ENCODE measurements at places on chromosomes 4 and X.

- DNase-seq = no peak
These were observed 32.1 kb downstream of the NBDY start for GRCh38 chrX:56761167-56761566.

DNA sequence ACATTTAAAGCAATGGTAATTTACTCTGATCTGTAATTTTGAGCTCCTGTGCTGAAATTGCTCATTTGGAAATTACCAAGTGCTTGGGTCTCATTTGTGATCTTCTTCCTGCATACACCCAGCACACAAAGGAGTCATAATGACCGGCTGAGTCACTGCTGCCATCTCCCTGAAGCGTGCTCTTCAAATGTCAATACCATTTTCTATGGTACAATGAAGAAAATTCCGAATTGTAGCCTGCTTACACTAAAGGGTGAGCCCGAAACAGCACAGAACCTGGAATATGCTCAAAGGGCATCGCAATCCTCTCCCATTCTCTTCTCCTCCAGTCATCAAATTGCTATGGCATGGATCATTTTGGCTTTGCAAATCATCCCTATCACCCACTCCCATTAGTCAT is 140.5 kb downstream of the GRIA3 start:
- no peak for DNase-seq

- DNase-seq = no peak
These were observed 103.6 kb downstream of the TENM3 start for GRCh38 chr4:182346675-182347375.

DNA sequence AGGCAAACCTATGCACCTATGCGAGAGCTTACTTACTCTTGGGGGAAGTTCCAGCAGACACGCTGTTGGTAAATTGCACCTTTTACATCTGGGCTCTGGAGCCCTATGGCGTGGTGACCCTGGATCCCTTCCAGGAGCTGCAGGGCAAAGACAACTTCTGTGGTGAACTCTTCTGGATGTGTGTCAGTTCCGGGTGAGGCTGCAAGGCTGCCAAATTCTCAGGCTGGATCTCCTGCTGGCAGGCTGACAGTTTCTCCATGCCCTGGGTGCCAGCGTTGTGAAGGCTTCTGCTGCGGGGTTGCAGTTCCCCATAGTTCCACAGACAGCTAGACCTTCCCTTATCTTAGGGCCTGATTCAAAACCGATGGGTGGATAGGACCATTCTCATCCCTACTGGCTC is 37.9 kb downstream of the RAP2C start:
- no peak for DNase-seq

GRCh38 chr4:84753321-84753972 is 170.5 kb downstream of the CDS1 start:
- DNase-seq = no peak

DNA sequence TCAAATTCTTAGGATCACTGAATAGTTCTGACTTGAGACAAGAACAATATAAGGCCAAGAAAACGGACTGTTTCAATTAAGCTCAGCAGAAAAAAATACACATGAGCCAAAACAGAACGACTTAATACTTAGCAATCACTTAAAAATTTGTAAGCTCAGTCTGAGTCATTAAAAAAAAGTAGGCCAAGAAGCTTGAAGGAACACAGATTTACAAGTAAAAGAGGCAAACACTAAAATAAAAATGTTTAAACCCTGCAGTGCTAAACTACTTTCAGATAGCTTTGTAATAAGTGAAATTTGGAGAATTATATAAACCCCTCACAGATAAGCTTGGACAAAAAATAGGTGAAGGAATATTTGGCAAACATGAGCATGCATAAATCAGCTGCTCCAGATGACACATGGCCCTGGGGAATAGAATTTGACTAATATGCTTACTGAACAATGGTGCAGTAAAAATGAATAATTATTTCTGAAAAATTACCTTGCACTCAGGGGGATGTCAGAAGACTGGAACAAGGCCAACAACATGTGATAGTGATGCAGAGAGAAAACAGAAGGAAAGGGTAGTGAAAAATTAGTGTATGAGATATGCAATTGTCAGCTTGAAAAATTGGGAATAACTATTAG is 49.6 kb downstream of the LNX1 start:
- no peak for DNase-seq

DNA sequence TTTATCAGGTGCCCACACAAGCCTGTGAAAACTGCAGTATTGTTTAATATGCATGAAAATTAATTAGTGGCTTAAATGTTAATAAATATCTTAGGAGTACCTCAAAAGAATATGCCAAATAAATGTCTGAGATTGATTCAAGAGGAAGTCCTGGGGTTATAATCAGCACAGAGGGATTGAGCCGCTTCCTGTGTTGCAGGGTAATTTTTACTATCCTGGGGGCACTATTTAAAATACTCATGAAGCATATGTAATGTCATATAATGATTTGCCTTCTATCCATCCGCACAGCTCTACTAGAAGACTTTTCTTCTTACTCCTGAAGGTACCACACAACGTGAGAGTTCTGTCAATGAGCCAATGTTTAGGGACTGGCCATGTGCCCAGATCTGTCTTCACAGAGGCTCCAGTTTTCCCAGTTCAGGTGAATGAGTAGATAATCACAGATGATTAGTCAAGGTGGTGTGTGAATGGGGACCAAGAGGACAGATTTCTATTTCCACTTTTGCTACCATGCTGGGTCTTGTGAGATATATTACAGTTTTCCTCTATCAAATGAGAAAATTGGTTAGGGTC is 233.3 kb downstream of the USP46 start:
- no peak for DNase-seq

- DNase-seq = no peak
These were observed 193.8 kb upstream of the BCOR start for GRCh38 chrX:40291553-40291952.

DNA sequence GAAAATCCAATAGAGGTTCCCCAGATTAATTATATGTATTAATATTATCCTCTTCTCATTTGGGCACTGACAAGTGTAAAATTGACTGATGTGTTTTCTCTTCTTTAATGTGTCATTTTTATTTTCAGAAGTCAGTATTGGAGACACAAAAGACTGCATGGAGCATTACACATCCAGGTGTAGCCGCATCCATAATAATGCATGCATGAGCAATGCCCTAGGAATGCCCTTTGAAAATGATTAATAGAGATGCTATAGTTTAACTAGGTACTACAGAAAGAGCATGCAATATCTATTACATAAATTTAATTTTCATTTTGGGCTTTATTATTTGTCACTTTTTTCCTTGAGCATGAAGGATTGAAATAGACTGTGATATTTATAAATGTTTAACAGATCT is 509.9 kb downstream of the SPOCK3 start:
- no peak for DNase-seq

GRCh38 chrX:120731386-120731785 is 101.5 kb upstream of the C1GALT1C1 start:
- no peak for DNase-seq

DNA sequence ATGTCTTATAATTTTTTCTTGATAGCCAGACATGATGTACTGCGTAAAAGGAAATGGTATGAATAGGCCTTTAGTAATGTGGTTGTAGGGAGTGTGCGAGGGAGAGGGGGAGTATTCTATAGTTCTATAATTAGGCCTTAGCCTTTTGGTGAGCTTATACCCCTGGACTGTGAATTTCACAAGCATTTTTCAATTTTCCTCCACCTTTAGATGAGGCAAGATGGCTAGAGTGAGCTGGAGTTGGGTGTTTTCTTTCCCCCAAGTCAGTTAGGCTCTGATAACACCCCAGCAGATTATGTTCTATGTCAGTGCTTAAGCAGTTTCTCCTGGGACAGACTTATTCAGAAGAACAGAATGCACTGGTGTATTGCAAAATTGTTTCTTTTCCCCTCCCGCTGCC is 210.2 kb upstream of the NPY2R start:
- no peak for DNase-seq

GRCh38 chr4:186832906-186833305 is 109.2 kb upstream of the FAT1 start:
- DNase-seq = no peak

GRCh38 chr4:183783306-183783705 is 121.8 kb upstream of the STOX2 start:
- DNase-seq = no peak

DNA sequence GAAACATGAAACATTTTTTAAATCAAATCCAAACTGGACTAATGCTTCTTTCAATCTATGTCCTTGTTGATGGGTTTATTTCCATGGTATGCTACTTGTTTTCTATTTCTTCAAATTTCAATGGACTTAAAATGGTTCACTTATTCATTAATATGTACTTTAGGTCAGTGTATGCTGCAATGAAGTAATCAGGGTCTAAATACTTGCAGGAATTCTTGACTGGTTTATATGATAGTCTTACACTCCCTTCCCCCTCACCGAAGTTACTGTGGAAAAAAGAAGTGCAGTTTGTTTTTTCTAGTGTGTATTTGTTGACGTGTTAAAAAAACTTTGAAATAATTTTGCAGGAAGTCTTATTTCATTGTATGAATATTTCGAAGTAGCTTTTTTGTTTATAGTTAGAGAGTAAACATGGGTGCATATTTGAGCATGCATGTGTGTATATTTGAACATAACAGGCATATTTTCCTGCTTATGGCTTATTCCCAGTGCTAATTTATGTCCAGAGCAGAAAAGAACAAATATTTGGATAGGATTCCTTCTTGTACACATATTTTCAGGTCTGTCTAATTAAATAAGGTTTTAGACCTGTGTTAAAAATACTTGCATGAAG is 65.0 kb downstream of the LIMCH1 start:
- no peak for DNase-seq

DNA sequence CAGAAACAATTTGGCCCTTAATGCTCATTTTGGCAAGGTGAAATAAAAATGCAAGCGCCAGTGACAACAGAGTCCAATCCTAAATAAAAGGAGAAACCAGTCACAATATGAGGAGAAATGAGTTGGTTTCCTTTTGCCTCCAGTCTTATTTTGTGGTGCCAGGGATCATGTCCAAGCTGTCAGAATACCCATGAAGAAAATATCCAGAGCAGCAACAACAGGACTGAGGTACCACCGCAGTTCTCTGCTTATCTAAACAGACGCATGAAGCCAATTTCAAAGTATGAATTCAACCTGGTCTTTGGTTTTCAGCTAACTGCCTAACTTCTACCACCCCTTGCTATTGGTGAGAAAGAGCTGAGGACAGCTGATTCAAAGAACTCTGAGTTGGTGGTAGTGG is 199.9 kb upstream of the MAGEB2 start:
- no peak for DNase-seq

DNA sequence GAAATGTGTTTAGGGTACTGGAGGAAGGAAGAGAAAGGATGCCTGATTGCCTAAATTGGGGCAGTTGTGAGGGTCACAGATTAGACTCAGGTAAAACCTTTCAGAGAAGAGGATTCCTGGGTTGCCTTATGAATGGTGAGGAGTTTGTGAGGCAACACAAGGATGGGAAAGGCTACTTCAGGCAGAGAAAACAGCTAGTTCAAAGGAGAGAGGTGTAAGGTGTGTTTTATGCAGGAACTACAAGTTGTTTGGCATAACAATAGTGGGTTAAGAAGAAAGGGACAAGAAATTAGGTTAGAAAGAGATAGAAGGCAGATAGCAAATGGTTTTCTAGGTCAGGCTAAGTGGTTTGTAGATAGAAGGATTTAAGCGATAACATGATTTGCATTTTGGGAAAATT is 75.1 kb upstream of the PGRMC2 start:
- no peak for DNase-seq

GRCh38 chr4:41712425-41712824 is 36.1 kb downstream of the PHOX2B start:
- no peak for DNase-seq

- DNase-seq = no peak
These were observed 53.1 kb downstream of the ATXN3L start for GRCh38 chrX:13266641-13267345.

DNA sequence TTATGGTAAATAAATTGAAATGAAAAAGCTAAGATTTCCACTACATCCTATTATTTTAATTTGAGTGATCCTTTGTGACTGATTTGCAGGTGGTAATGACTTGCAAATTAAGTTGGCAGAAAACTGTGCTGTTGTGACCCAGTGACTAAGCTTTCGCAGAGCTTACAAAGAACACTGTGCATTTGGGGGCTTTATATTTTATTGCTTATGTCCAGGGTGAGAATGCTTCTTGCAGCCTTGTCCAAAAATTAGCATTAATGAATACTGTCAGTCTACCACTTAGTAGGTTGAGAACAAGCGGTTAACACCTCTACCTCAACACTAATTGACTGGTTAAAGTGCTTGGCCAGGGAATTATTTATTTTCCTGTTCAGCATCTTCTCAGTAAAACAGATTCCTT is 991.3 kb upstream of the DIAPH2 start:
- DNase-seq = no peak

GRCh38 chr4:72714482-72715279 is 145.7 kb upstream of the ADAMTS3 start:
- DNase-seq = no peak

- no peak for DNase-seq
These were observed 17.6 kb downstream of the ARMCX2 start for GRCh38 chrX:101642093-101642492.

DNA sequence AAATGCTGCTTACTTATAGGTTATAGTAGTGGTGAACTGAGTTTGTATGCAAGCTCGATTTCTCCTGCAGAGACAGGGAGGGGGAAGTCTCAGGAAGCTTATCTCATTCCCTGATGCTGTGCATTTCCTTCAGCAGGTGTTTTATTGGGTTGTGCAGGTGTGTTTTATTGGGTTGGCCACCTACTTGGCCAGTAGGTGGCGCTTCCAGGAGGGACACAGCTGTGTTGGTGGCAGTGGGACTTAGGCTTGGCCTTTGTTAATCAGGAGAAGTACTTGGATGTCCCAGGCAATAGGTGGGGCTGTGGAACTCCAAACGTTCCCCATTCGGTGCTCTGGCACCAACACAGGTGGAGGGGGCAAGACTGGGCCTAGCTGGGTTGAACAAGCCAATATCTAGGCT is 196.0 kb upstream of the DCAF8L1 start:
- no peak for DNase-seq

DNA sequence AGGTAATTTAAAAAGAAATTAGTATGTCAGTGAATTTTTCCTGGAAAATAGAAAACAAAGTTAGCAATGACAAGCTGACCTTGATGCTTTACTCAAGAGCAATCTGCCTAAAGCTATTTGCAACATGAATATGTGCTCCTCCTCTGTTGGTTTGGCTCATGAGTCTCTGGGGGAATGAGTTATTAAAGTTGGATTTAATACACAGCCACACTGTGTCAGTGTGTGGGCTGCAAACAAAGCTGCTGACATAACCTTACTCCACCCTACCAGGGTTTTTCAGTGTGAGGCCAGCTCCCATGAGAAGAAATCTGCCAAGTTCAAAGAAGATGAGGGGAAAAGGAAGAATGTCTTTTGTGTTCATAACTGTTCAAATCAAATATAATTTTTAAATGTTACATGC is 280.5 kb downstream of the TLL1 start:
- no peak for DNase-seq

DNA sequence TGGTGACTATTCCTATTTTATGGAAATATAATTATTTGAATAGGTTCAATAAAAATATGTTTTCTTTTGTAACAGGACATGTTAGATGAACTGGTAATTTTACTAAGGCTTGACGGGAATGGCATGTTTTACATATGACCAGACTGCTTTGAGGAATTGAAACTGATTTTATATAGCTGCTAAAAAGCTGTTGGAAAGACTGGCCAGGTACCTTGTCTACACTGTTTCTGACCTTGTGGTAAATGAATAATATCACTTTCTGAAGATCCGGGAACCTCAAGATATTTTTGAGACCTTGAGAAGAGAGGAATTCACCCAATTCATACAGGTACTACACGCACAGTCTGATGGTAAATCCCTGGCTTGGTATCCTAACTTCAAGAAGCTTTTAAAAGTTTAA is 42.1 kb upstream of the USP46 start:
- no peak for DNase-seq

GRCh38 chrX:24364326-24364725 is 3.9 kb downstream of the SUPT20HL1 start:
- DNase-seq = no peak

Data from stimulated activated CD4-positive, alpha-beta T cell treated with anti-CD3 and anti-CD28 coated beads, Interleukin-1b, Interleukin-23, amount 100 ng/mL, for 1 hour (primary cell).